ENCODE measurements at places on chromosomes 1 and 21.

GRCh38 chr1:8384088-8384487, 66.2 kb downstream of the SLC45A1 start:
- DNase-seq: no peak

GRCh38 chr1:41861535-41862383, 57.0 kb downstream of the HIVEP3 start:
- DNase-seq: no peak

DNA sequence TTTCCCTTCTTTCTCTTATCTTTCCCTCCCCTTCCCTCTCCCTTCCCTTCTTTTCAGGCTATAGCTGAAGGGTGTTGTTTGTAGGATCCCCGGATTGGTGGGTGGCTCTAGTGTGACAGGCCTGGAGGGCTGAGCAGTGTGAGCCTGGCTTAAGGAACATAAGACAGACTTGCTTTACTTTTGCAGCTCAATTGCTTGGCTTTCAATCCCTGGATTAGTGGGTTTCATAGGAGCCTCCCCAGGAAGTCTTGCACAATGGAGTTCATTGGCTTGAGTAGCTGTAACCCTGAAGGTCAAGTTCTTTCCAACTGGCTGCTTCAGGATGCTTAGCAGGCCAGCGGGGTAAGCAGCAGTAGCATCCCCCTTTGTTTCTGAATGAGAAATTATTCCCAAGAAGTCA, 126.7 kb downstream of the CAMTA1 start:
- no peak for DNase-seq

DNA sequence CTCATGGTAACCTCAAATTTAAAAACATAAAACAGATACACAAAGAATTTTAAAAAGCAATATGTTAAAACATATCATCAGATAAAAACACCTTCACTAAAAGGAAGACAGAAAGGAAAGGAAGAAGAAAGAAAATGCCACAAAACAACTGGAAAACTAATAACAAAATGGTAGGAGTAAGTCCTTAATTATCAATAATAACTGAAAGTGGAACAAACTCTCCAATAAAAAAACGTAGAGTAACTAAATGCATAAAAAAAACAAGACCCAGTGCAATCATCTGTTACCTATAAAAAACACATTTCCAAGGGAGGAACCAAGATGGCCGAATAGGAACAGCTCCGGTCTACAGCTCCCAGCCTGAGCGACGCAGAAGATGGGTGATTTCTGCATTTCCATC, 47.1 kb upstream of the ACADM start:
- DNase-seq: no peak

- no peak for DNase-seq
These were observed 13.2 kb upstream of the ZP4 start for GRCh38 chr1:237903961-237904360.

DNA sequence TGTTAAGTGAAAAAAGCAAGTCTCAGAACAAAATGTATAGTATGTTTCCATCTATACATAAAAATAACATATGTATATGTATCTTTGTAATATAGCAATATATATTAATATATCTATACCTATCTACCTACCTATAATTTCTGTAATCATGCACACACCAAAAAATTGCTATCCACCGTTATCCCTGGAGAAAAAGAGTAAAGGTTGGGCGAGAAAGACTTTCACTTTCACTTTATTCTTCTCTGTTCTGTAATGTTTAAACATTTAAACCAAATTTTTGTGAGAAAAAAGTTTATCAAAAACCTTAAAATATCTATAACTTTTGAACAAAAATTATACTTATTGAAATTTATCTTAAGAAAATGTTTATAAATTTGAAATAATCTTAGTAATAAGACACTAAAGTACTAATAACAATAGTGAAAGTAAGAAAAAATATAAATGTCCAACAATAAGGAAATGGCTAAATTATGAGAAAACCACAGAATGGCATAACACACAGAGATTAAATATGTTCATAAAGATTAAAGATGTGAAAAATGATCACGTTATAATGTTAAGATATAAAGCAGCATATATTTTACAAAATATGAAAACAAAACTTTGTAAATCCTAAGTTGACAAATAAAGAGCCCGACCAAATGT, 74.0 kb upstream of the LRRC53 start:
- DNase-seq: no peak

DNA sequence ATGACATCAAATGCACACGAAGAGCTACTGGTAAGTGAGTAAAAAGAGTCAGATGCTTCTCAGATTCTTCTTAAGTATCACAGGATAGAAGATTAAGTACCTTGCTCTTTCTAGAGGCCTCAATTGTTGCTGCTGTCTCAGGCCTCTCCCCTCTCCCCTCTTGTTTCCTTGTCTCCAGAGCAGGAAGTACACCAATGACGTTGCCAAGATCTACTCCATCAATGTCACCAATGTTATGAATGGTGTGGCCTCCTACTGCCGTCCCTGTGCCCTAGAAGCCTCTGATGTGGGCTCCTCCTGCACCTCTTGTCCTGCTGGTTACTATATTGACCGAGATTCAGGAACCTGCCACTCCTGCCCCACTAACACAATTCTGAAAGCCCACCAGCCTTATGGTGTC, 21.3 kb upstream of the SARS1 start:
- no peak for DNase-seq

DNA sequence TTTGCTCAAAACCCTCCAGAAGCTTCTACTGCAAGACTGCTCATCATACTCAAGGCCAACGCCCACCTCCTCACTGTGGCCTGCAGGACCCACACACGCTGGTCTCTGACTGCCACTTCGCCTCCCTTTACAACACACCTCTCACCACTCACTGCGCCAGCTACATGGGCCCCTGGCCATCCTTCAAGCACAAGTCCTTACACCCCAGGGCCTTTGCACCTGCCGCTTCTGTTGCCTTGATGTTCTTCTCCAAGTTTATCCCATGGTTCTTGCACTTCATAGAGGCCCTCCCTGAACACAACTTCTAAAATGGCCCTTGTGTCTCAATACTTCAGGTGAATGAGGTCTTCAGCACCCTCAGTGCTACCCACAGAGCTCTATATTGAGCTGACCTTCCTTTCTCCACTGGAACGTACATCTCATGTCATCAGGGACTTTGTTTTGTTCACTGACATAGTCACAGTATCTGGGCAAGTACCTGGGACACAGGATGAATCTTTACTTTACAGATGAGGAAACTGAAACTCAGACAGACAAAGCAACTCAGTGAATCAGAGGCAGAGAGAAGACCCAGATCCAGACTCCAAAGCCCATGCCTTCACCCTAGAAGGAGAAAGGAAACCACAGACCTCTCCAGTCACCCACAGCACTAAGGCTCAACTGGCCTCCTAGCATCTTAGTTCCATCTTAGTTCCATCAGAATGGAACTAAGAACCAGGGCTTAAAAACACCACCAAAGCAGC, 34.7 kb upstream of the CLSTN1 start:
- DNase-seq: no peak

- no peak for DNase-seq
These were observed 1.1 kb downstream of the PRRX1 start for GRCh38 chr1:170664828-170665612.

- DNase-seq: no peak
These were observed 21.1 kb upstream of the PDE9A start for GRCh38 chr21:42632336-42632751.

DNA sequence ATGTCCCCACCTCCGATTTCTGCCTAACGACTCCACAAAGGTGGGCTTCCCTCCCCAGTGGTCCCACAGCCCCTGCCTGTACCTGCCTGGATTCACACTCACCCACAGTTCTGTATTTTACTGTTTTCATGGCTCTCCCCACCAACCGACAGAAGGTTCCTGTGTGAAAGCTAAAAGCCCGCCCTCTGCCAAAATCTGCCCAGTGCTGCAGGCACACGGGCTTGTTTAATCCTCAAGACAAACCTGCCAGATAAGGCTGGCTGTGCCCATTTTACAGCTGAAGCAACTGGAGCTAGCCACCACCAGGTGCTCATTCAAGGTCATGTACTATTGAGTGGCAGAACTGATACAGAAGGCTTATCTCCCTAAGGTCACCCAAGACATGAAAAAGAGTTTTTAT, 114.5 kb downstream of the HIVEP3 start:
- peak; percentile 55 for DNase-seq

DNA sequence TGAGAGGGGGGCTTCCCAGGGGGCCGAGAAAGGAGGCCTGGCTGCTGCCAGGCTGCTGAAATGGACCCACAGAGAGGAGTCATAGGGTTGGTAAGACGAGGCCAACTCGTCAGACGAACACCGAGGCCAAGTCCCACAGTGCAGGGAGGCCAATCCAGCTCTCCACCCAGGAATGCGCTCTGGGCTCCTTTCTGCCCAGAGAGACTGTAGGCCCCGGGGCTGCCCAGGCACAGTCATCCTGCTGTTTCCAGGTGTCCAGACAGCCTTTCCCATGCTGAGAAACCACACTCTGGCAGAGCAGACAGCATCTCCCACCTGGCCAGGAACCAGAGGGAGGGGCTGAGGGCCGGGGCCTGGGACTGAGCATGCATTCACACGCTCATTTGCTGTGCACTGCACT, 26.7 kb upstream of the RSPO1 start:
- DNase-seq: no peak

DNA sequence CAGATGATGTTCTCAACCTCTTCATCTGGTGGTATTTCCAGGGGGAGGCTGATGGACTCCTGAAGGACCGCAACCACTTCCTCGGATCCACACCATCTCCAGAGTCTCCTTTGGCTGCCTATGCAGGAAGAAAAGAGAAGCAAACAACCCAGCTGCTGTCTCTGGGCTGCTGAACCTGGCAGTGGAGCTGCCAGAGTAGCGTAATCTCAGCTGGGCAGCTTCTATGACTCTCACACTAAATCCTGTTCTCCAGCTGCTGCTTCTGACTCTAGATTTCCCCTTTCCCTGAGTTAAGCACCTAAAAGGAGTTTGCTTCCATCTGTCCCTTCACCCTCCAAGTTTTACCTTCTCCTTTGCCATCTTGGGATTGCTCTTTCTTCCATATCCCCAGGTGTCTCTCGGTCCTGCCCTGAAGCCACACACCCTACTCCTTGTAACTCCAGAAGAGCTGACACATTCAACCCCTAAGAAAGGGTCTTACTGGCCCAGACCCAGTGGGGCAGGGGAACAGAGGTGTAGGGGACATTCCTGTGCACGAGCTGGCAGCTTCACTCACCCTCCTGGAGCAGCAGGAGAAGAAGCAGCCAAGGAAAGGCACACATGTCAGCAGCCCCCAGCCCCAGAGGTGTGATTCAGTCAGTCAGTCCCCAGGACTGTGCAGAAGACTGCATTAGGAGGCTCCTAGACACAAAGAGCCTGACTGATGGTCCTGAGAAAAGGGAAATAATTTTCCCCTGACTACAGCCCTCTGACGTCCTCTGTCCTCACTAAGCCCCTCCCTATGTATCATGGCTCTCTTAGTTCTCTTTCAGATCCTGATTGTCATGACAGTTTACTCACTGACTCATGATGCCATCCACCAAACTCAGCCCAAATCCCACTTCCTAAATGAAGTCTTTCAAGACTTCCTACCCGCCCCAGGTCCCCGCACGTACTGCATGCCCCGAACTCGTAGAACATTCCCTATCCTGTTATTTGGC, at the start of gene SLAMF9:
TSS of gene SLAMF9 (minus strand) at position 702 of the 980 bp plus-strand sequence. CDS start at position 602, 100 bp downstream.
- no peak for DNase-seq

DNA sequence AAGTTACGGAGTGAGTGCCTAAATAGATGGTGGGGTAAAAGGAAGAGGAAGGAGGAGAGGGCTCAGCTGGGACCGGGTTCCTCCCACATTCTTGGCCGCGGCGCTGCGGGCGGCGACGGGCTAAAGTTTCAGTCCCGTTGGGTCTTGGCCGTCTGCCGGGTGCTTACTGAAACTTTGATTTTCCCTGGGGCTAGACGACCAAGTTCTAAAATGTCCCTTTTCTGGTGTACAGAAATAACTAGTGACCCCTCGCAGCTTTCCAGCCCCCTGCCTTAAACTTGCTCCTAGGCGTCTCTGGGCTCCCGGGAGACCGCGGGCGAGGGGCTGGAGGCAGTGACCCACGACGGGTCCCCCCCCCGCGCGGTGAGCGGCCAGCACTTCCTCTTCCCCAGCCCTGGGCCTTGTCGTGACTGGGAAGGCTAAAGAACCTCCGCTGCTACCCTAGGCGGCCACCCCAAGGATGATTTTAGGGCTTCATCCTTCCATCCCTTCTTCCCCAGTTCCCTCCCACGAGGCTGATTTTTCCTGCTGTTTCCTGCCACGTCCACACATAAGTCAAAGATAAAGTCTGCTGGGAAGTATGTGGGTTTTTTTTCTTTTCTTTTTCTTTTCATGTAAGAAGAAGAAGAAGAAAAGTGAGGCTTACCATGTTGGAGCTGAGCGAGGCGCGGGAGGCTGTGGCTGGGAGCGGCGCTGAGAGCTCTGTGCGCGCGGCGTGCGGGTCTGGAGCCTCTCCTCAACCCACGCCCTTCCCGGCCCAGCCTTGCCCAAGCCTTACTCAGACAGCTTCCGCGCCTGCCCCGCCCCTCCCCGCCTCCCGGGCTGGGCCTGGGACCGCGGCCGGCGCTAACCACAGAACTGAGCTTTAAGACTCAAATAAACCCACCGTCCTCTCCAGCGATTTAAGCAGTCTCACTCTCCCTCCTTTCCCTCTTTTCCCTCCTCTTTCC, at the start of gene S100A11:
TSS of gene S100A11 (minus strand) at position 738 of the 950 bp plus-strand sequence. CDS start at position 649, 89 bp downstream.
- peak; percentile 75 for DNase-seq

- DNase-seq: no peak
These were observed 30.6 kb downstream of the RABIF start for GRCh38 chr1:202858331-202858730.

GRCh38 chr1:241235256-241235897, 121.6 kb downstream of the RGS7 start:
- no peak for DNase-seq

DNA sequence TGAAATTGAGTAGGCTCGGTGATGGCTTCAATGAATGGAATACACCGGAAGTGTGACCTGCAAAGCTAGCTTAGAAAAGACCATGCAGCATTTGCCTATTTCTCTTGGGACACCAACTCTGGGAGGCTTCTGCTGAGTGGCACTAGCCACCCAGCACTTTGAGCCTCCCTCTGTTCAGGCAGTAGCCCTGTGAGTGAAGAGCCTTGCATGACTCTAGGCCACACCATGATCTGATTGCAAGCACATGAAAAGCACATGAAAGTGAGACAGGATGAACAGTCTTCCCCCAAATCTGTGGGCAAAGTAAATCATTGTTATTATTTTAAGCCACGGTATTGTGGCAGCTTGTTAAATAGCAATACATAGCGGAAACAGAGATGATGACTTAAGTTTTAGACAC, 2.8 kb downstream of the CD48 start:
- peak; percentile 55 for DNase-seq

DNA sequence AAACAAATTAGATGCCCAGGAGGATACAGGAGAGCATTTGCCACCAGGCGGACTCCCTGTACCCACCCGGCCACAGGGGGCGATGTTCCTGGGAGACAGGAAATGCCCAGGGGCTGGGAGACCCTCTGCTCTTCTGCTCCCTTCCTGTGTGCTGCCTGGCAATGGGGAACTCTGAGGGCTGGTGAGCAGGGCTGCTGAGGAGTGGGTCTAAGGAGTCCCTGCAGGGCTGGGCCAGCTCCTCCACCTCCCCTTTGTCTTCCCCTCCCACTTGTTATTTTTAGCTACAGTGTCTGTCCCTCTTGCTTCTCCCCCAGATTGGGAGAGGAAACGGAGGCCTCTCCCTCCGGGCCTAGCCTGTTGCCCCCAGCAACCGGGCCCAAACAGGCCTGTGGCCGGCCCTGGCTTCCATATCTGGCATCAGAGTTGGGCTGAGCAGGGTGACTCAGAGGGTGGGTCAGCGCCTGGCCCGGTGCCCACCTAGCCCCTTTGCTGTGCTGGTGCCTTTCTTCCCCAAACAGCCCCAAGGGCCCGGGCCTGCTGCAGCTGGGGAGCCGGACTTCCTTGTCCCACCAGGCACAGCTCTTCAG, 11.6 kb downstream of the LMNA start:
- peak; percentile 79 for DNase-seq

GRCh38 chr1:171654201-171654941, 1.9 kb upstream of the MYOC start:
- DNase-seq: no peak

GRCh38 chr1:31745096-31745945, 18.8 kb downstream of the ADGRB2 start:
- peak; percentile 61 for DNase-seq

Measured in CD4-positive, alpha-beta T cell treated with Interleukin-12 subunit alpha and Interleukin-12 subunit beta, for 1 hour (primary cell).